ENCODE measurements at places on chromosomes 16 and 17. TPM values are rescaled to one million over a fixed set of nuclear protein-coding genes. Genes with fewer than 3 reads are reported as not detected.

The LITAFD gene
- not detected for total RNA-seq

The KRT40 gene
- total RNA-seq = not detected

The OR3A3 gene
- not detected for total RNA-seq

The ZP2 gene
- not detected for total RNA-seq

The IKZF3 gene
- total RNA-seq = not detected

The HOXB8 gene
- total RNA-seq = 0.09 TPM

DNA sequence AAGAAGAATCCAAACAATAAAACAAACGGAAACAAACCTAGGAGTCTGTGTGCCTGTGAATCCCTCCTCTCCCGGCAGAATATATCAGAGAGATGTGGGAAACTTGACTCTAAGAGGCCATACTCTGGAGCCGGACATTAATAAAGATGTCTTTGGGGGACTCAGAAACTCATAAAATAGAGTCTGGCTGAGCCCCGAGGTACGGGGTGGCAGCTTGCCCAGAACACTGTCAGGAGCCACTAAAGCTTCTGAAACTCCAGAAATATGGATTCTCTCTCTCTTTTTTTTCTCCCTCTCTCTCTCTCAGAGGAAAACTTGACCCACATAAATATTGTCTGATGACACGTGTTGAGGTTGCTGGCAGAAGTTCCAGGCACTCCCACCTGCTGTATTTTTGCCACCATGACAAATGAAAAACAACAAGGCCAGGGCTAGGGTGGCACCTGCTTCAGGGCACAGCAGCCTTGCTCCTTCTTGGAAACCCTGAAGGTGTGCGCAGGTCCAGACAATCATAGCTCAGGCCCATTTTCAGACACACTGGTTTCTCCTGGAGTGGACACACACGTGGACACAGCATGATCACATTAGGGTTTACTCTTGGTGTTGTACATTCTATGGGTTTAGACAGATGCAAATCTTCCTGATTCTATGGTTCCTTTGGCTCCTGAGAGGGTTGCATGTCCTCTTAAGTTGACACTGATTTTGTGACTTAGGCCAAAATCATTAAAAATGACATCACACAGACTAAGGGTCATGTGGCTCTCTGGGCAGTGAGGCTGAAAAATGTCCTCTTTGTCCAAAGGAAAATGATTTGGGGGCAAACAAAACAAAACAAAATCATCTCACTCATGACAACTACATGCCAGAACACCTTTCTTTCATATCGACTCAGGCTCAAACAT, 282.6 kb upstream of the IRX3 start:
- DNase-seq = no peak

- DNase-seq = no peak
Measured at GRCh38 chr16:75320435-75320834, 69.0 kb upstream of the BCAR1 start.

- DNase-seq = no peak
Measured at GRCh38 chr16:66298006-66298405, 68.5 kb upstream of the CDH5 start.

DNA sequence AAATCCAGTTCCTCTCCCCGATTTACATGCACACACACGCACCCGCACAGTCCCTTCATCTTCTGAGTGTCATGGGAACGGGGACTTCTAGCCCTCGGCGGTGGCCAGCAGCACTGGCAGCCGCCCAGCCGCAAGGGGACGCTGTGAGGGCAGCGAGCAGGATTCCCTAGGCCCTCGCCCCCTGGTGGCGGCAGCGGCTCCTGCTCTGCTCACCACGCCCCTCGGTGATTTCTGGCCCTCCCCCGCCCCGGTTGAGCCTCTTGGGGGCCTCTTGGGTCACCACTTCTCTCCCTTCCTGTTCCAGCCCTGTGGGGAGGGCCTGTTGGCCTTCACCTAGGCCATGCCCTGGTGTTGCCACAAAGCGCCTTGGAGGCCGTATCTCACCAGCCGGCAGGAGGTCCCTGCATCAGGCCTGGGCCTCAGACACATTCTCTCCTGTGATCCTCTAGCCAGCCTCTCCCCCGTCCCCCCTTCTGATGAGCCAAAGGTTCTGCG, 75.2 kb upstream of the KSR1 start:
- DNase-seq = peak; percentile 16

DNA sequence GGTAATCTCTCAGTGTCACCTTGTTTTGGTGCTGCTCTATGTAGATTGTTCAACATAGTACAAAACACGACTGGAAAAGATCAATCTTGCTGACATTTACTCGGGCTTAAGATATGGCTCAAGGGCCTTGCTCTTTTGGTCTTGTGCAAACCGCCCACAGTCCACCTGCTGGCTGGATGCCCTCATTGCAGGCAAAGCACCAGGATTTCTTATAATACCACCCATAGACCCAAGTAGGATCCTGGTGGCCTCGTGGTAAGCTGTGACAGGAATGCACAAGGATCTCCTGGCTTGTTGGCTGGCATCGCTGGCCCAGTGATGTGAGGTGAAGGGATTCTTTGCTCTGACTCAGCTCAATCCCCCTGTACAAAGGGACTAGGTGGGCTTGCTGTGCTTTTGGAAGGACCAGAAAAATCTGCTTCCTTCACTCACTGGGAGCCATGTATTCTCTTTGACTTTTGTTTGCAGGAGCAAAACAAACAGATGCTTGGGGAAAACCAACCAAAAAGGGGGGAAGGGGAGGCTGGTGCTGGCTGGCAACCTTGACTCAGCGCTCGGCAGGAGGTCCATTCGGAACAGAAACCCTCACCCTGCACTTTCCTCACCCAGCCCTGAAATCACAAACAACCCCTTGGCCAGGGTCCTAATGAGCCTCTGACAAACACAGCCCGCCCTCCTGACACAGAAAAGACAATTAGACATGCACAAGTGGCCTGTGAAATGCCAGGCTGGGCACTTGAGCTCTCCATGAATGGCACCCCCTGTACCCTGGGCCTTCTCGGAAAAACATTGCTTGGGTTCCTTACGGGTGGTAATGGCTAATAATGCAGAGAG, 36.6 kb upstream of the MED9 start:
- DNase-seq = peak; percentile 56

- DNase-seq = no peak
Measured at GRCh38 chr16:56636616-56637413, 1.7 kb upstream of the MT1A start.

- DNase-seq = no peak
Measured at GRCh38 chr17:49399995-49400394, 14.7 kb downstream of the PHB1 start.

- DNase-seq = no peak
Measured at GRCh38 chr16:30728899-30729672, 19.1 kb upstream of the PHKG2 start.

DNA sequence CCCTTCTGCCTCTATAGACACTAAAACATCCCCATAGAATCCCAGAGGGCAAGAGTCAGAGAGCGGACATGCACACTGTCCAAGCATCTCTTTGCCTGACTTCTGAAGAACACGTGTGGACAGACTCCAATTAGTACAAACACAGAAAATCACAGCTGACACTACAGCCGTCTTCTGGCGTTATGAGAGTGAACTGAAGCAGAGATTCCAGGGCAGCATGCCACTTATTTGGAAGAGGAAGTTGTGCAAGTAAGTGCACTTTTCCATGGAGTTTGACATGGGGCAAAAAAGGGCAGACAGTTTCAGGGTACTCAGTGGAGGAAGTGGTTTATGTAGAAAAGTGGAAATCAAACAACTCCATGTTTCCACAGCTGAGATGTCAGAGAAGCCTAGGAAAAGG, 16.8 kb upstream of the ZNF287 start:
- DNase-seq = peak; percentile 12
